ENCODE measurements at places on chromosomes 13 and 19.

GRCh38 chr13:113224486-113224885 is 15.1 kb downstream of the CUL4A start:
- DNase-seq, result no peak

DNA sequence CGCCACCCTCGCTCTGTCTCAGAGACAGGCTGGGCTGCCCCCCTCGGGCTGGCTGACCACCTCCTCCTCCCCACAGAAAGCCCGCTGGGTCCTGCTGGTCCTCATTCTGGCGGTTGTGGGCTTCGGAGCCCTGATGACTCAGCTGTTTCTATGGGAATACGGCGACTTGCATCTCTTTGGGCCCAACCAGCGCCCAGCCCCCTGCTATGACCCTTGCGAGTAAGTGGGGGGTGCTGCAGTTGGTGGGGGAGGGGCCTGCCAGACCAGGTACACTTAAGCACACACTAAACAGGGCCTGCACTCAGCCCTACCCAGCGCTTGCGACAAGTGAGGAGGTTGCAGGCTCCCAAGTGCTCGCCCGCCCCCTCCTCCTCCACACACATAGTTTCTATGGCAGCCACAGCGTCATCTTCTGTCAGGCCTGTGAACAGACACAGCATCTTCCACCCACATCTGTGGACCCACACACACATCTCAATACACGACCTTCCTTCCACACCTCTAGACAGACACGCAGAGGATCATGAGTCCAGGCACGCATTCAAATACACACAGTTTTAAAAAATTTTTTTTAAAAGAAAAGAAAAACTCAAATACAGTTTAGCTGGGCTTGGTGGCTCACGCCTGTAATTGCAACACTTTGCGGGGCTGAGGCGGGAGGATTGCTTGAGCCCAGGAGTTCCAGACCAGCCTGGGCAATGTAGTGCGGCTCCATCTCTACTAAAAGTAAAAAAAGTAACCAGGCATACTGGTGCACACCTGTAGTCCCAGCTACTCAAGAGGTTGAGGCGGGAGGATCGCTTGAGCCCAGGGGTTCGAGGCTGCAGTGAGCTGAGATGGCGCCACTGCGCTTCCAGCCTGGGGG is 18.4 kb downstream of the PLD3 start:
- DNase-seq, result no peak

- no peak for DNase-seq
These were observed 4.6 kb downstream of the TMEM147 start for GRCh38 chr19:35549879-35550523.

DNA sequence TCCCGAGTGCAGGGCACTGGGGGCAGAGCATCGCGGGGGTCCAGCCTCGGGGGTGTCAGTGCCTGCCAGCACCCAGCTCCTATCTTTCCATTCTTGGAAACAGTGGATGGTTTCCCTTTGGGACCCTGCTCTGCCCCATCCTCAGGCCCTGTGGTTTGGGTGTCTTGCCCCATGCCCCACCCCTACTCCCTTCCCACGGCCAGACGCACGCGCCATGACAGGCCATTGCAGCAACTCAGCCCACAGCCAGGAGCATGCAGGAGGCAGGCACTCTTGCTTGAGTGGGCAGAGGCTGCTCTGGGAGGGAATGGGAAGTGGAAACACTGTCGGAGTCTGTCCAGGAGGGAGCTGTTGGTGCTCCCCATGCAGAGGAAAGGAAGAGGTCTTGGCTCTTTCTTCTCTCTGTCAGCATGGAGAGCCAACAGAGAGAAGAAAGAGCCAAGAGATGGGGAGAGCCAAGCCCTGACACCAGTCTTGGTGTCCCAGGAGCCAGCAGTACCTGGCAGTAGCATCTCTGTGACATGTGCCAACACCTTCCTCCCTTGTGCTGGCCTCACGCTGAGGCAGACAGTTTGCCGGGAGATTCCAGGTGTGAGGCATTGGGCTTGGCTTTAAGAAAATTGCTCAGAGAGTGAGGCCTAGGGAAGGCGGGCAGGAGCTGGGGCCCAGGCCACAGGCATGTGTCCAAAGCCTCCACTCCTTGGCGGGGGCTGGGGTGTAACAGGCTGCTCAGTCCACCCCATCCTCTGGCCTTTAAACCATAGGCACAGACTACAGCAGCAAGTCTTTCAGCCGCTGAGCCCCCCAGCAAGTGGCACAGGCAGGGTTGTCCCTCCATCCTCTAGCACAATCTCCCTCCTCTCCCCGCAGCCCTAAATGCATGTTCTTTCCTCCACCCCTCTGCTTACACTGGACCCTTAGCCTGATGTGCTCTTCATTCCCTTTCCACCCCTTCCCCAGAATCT is 86.7 kb upstream of the UQCRFS1 start:
- DNase-seq, result no peak

DNA sequence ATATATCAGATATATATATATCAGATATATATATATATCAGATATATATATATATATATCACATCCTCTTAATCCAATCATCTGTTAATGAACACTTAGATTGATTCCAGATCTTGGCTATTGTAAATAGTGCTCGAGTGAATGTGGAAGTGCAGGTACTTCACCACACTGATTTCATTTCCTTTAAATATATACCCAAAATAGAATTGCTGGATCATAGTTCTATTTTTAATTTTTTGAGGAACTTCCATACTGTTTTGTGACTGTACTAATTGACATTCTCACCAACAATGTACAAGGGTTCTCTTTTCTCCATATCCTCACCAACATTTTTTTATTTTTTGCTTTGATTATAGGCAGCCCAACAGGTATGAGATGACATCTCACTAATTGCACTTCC is 277.5 kb downstream of the NHLRC3 start:
- no peak for DNase-seq

All from stimulated activated CD4-positive, alpha-beta T cell treated with anti-CD3 and anti-CD28 coated beads, Interleukin-12 subunit alpha, Interleukin-12 subunit beta, amount 100 ng/mL, for 48 hours (primary cell).